Gastroesophageal sphincter (tissue), 4 donors: ENCODE measurements at places on chromosomes 2 and 18.

DNA sequence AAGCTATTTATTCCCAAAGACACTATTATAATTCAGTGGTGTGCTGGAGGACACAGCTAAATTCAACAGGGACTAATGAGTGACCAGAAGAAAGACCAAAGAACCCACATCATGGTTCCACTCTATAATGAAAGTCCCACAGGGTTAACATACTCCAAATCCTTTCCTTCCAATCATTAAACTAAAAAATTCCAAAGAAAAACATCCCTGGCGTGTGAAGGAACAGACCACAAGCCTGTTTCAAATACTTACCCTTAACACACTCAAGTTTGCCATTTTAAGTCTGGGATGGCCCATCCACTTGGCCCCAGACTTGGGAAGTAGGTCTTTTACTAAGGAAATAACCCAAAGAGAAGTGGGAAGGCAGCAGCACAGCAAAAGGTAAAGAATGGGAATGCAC is 150.1 kb upstream of the CCDC150 start:
- ATAC-seq = no peak

DNA sequence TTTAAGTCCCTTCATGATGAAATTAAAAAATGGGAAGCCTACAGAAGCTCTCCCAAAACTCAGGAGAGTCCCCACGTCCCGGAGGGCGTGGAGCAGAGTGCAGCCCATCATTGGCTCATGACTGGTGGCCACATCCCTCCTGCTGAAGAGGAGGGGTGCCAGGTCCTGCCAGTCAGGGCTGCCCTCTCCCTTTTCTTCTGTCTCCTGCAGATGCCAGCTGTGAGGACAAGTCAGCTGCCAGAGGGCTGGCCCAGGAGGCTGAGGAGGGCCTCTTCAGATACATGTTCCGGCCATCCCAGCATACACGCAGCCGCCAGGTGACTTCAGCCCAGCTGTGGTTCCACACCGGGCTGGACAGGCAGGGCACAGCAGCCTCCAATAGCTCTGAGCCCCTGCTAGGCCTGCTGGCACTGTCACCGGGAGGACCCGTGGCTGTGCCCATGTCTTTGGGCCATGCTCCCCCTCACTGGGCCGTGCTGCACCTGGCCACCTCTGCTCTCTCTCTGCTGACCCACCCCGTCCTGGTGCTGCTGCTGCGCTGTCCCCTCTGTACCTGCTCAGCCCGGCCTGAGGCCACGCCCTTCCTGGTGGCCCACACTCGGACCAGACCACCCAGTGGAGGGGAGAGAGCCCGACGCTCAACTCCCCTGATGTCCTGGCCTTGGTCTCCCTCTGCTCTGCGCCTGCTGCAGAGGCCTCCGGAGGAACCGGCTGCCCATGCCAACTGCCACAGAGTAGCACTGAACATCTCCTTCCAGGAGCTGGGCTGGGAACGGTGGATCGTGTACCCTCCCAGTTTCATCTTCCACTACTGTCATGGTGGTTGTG is 2.6 kb downstream of the INHA start:
- no peak for ATAC-seq

- no peak for ATAC-seq
These were observed 191.9 kb downstream of the ARL4C start for GRCh38 chr2:234304950-234305349.

- ATAC-seq = no peak
These were observed 526.3 kb upstream of the LRRTM1 start for GRCh38 chr2:80830891-80831290.

DNA sequence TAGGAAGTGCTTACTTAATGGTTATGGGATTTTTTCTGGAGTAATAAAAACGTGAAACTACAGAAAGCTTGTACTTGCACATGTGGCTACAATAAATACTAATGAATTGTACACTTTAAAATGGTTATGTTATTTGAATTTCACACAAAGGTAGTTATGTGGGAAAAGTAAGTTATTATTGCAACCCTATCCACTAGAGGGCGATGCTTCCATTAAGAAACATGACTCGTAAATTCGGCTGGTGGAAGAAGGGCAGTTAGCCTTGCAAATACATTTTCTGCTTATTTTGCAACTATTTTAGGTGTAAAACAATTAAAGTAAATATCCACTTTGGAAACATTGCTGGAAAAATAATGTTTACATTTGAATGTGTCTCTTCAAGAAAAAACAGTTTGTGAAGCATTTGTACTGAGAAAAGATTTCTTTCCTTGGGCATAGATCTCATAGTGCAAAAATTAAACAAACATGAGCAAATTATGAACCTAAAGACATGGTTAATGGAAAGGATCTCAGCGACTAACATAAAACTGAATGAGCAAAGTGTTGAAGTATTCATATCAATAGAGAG is 68.1 kb upstream of the CSRNP3 start:
- no peak for ATAC-seq

DNA sequence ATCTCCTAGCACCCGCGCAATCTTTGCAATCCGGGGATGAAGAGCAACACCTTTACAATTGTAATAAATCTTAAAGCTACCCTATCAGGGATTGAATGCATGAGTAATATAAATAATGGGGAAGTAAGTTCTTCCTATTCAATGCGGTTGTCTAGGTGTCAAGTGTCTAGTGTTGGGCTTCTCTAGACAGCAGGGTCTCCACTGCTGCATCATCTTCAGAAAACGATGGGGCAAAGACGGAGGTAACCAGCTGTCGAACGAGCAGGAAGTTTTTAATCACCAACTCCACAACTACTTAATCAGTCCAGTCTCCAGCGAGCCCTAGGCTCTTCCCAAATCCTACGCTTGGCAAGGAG is 573 bp downstream of the STAM2 start:
- ATAC-seq = no peak

DNA sequence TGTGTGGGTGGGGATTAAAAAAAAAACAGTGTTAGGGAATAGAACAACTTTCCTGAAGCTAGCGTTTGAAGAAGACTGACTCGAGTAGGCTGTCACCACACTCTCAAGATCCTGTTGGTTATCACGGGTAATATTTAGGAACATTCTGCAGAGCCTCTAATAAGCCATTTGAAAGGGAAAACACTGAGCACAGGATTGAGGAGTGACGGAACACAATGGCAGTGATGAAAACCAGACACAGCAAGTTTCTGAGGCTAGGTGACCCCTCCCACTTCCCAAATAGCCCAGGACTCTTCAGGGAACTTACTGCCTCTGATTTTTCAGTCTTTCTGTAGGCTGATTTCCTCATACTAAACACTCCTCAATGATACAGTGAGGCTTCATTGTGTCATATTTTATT is 88.2 kb upstream of the TMEM200C start:
- ATAC-seq = no peak

GRCh38 chr18:41395695-41396094 is 559.3 kb upstream of the PIK3C3 start:
- ATAC-seq = no peak

DNA sequence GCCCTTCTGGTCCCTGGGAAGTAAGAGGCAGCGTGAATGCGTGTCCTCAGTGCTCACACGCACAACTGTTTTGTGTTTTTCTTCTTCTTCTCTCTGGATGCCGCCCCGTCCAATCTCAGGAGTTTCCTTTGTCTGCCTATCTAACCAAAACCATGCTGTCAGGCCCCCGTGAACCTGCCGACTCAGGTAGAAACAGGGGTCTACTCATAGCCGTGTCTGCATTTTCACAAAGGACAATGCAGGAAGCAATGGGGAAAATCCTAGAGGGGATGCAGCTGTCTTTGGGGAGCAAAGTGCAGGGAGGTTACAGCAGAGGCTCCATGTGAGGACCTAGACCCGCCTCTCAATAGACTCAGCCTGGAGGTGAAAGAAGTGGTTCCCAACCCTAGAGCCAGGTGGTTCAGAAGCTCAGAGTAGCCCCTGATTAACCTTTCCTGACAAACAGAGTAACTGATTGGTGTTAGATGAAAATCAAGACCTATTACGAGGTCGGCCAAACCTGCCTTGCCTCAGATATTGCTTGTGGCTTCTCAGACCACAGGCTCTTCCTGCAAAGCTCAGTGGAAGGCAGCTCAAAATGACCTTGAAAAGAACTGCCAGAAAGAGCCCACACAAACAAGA is 49.3 kb downstream of the CD226 start:
- ATAC-seq = no peak

GRCh38 chr2:73253901-73254300 is 19.8 kb downstream of the CCT7 start:
- ATAC-seq = no peak

DNA sequence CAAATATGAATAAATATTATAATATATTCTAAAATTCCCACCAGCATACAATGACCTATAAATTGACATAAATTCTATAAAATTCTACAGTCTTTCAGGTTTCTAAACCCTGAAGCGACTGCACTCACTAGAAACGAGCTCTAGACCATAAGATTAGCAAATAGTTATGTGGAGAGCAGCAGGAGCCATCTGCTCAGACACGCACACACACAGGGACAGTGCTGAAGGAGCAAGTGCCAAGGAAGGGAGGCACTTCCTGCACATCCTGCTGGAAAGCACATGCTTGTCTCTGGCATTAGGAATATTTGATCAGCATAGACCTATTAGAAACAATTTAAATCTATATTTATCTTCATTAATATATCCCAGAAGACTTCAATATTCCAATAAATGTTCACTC is 713.9 kb upstream of the CDH2 start:
- ATAC-seq = no peak

GRCh38 chr2:132877923-132878322 is 207.9 kb upstream of the LYPD1 start:
- ATAC-seq = no peak

DNA sequence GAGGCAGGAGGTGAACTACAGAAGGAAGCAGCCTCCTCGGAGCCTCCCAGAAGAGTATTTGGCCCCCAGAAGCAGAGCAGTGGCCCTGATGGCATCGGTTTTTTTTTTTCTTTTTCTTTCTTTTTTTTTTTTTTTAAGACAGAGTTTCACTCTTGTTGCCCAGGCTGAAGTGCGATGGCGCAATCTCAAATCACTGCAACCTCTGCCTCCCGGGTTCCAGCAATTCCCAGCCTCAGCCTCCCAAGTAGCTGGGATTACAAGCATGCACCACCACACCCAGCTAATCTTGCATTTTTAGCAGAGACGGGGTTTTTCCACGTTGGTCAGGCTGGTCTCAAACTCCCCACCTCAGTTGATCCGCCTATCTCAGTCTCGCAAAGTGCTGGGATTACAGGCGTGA is 34.8 kb upstream of the NCKAP5 start:
- ATAC-seq = no peak

- ATAC-seq = no peak
These were observed 2.3 kb downstream of the TM4SF20 start for GRCh38 chr2:227376656-227377396.

GRCh38 chr2:80364524-80365212 is 60.1 kb upstream of the LRRTM1 start:
- no peak for ATAC-seq

DNA sequence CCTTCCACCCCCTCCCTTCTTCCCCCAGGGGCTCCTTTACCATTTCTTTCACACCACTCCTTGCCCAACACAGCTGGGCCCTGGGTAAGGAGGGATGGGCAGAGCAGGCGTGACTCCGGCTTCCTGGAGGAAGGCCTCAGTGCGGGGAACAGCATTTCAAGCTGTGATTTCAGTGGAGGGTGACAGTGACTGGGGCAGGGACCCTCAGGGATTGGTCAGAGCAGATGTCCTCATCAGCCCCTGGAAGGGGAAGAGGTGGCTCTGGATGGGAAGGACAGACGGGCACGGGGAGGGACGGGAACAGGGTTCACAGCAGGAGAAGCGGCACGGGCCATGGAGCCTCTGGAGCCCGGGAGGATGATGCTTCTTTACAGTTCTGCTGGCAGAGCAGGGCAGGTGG is 130.8 kb upstream of the TWIST2 start:
- no peak for ATAC-seq

DNA sequence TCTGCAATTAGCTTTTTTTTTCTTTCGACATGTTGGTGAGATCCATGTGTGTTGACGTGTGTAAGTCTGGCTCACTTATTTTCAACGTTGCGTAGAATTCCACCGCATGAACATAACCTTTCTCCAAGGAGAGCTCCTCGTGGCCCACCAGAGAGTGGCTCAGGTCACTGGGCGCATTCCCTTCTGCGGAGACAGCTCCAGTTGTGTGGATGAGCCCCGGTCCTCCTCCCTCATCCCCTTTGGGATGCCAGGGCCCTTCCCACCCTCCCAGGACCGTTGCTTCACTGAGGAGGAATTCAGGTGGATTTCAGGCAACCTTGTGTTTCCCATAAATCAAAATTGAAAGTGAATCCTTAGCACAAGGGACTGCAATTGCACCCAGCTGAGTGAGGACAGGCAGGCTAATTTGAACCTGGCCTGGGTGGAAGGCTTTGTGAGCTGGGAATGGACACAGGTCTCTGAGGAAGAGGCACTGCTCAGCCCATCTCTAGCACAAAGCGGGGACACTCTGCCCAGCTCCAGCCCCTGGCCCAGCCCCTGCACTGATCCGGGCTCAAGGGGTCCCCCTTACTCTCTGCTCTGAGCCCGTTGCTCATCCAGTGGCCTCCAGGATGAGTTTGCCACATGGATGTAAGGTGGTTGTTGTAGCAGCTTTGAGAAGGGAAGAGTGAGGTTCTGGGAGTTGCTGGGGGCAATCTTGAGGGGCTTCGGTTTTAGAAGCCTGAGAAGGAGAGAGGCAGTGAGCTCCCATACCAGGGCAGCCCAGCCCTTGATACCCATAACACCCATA is 57.8 kb upstream of the HAAO start:
- no peak for ATAC-seq

DNA sequence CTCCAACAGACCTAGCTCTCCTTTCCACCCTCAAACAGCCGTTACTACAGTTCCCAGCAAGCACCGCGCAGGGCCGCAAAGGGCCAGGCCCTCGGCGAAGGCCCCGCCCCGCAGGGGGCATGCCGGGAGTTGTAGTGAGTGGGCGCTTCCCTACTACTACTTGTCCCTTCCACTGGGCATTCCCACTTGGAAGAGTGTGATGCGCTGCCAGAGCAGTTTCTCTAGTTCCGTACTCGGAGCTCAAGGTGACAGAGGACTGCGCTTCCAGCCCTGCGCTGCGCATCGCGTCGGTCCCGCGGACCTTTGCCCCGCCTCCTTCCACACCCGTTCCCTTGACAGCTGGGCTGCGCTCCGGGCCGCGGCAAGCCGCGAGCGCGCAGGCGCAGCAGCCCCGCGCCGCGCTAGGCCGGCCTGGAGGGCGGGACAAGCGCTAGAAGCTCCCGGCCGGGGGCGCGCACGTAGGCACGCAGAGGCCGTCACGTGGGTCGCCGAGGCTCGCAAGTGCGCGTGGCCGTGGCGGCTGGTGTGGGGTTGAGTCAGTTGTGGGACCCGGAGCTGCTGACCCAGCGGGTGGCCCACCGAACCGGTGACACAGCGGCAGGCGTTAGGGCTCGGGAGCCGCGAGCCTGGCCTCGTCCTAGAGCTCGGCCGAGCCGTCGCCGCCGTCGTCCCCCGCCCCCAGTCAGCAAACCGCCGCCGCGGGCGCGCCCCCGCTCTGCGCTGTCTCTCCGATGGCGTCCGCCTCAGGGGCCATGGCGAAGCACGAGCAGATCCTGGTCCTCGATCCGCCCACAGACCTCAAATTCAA is at the start of gene VAPA:
Gene VAPA, plus strand, starts transcription at position 491 of the 808 bp plus-strand sequence. Its CDS starts 241 bp downstream, at position 732.
- peak; percentile 97 for ATAC-seq

DNA sequence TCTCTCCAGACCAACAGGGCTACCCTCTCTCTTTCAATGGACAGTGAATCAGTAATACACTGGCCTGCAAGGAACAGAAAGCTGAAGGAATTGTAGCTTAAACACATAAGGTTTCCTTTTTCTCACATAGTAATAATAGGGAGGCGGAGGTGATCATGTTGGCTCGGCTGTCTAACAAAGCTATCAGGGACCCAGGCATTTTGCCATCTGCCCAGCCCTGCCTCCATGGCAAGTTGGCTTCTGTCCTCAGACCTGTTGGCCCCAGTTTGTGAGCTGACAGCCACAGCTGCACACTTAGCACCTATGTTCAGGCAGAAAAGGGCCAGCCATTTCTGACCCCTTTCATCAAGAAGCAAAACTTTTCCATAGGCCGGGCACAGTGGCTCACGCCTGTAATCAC is 2.0 kb upstream of the CHRNG start:
- no peak for ATAC-seq
